Kidney glomerular epithelial cell (primary cell): ENCODE measurements at places on chromosomes 4 and X.
A peak's percentile ranks its signal among the peaks of the same experiment; 100 is the strongest.

DNA sequence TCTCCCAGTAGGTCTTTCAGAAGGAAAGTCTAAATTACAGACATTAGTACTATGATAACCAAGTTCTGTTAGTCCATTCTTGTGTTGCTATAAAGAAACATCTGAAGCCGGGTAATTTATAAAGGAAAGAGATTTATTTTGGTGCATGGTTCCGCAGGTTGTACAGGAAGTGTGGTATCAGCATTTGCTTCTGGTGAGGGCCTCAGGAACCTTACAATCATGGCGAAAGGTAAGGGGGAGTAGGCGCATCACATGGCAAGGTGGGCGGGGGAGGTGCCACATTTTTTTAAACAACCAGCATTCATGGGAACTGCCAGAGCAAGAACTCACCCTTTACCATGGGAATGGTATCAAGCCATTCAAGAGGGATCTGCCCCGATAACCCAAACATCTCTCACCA is 26.2 kb upstream of the USP46 start:
- DNase-seq = no peak

- DNase-seq = no peak
Measured at GRCh38 chr4:144644368-144645101, 1.4 kb upstream of the HHIP start.

DNA sequence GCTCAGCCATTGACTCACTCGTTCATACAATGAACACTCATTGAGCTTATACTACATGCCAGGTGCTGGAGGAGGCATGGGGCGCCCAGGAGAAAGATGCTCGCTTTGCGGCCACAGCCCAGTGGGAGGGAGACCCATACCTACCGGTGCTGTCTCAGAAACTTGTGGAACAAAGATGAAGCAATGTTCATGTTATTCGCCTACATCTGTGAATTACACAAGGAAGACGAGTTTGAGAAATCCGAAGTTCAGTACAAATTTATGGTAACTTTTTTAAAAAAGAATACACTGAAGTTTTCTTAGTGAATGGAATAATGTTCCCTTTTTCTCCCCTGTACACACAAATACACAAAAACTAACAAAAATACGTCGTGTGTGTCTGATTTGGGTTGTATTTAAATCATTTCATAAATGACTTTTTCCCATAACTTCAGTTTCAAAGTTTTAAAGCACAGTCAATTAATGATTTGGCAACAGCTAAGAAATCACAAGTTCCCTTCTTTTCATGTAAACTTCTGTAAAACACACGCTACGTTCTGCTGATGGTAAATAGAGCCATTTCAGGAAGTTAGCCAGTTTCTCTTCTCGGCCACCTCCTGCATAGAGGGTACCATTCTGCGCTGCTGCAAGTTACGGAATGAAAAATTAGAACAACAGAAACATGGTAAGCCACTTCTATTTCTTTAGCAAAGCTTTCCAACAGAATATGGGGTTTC is at the start of gene TLR8:
Gene TLR8, plus strand, starts transcription at position 575 of the 716 bp plus-strand sequence. Its CDS starts 87 bp downstream, at position 662.
- DNase-seq = no peak

- DNase-seq = no peak
Measured at GRCh38 chr4:153900426-153900825, 111.5 kb upstream of the SFRP2 start.

GRCh38 chr4:83993774-83994173 is 457.9 kb downstream of the GPAT3 start:
- no peak for DNase-seq

DNA sequence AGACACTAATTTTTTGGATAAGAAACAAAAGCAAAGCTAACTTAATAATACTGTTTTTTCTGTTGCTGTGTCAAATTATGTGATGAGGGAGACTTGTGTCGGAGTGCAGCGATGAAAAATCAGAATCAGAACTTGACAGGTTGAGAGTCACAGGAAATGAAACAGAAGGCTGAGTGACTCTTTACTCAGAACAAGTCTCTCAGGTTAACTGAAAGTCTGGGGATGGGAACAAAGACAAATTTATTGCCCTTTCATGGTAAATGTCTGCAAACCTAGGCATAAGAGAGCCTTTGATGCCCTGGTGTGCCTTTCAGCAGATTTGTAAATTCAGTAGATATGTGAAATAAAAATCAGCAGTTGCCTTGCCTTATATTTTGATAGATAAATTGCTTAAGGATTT is 96.0 kb downstream of the ADGRL3 start:
- DNase-seq = no peak

GRCh38 chrX:40166582-40166981 is 68.8 kb upstream of the BCOR start:
- DNase-seq = no peak

DNA sequence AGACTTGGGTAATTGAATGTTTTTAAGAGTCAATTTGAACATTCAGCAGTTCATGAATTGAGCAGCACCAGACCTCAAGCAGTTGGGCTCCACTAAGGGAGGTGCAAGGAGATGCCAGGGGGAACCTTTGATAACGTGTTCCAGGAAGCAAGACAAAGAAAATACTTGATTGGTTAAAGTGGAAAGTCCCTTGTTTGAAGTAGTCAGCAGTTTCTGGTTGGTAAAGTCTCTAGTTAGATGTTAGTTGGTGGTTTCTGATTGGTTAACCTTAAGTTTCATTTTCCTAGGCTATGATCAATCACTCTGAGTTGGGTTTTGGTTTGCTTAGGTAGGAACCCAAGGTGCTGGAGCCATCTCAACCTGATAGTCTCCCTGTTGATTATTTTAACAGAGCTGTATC is 4.0 kb downstream of the HERC6 start:
- DNase-seq = peak; percentile 1

DNA sequence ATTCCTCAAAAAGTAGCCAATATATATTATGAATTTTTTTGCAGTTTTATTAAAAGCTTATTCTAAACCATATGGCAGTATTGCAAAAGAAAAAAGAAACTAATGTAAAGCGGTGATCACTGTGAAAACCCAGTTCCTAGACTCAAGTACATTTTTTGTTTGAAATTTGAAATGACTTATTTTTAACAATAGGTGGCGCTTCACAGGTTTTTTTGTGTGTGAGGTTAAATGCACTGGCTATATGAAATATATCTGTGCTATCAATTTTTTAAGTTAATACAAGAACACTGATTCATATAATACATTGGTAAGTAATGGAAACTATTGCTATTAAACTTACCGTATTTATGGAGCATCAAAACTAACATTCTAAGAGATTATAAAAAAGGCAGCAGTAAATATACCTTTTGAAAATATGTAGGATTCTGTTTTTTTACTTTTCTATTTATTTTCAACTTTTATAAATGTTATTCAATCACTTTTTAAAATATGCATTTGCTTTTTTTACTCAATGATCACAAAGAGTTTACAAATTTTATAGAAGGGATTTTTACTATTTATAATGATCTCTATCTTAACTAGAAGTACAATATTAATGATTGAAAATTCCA is 5.6 kb upstream of the SPRY1 start:
- DNase-seq = no peak

- DNase-seq = no peak
Measured at GRCh38 chr4:153116291-153116680, 88.0 kb upstream of the TRIM2 start.
